ENCODE measurements at places on chromosomes 3 and 15.

GRCh38 chr15:86611417-86612040 is 531.9 kb downstream of the AGBL1 start:
- DNase-seq: no peak

GRCh38 chr3:99648516-99648915 is 10.1 kb downstream of the COL8A1 start:
- DNase-seq: no peak

DNA sequence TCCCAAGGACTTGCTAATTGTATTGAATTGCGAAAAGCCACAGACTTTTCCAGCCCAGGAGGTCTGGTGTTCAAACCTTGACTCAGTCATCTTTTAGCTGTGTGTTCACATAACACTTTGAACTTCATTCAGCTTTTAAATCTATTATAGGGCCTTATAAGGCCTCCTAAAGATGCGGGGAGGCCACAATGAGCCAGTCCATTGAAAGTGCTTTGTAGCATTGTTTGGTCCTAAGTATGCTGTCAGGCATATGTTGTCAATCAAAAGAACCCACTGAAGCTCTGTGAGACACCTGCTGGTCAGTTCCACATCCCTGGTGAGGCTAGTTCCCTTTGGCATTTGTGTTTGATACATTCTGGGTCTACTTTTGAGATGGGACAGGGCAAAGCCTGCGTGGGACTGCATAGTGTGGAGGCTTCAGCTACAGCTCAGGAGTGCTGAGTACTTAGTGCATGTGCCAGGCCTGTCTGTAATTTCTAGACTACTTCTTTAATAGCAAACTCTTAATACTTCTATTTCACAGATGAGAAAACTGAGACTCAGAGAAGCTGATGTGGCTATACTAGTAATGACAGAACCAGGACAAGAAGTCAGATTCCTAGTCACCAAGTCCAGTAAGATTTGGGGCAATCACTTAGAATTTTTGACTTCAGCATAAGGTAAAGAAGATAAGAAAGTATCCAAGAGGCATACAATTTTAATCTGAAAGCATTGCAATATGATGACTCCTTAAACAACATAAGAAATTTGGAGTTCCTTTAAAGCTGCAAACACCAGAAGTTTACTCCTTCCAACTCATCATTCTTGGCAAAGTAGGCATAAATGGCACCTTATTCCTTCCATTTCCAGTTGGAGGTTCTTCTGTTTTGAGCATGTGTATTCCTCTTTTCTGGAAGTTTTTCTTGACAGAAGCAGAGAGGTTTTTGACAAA is 213.0 kb downstream of the PDCD6IP start:
- no peak for DNase-seq

DNA sequence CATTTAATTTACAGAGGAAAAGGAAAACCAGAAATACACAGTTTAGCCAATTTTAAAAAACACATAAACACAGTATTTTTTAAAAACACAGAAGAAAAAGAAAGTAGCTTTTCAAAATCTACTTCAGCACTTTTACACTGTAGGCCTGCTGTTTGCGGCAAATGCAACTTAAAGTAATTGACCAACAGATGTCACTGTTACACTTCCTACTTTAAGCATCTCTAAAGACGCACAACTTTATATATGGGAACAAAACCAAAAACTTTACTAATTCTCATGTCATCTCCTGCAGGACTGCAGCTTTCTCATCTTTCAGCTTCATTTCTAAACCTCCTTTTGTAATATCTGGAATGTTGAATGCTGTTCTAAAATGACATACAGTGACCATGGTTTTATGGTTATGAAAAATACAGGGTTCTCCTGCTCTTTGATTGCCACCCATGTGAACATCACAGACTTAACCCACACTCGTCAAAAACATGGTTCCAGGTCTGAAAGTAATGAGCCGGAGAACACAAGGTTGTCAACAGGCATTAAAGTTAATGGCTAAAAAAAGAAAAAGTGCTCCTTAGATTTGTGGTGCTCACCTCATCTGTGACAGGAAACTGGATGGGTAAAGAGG is 107.9 kb downstream of the FMN1 start:
- no peak for DNase-seq

- DNase-seq: no peak
Observed at GRCh38 chr3:195416795-195417194, 26.0 kb downstream of the ACAP2 start.

DNA sequence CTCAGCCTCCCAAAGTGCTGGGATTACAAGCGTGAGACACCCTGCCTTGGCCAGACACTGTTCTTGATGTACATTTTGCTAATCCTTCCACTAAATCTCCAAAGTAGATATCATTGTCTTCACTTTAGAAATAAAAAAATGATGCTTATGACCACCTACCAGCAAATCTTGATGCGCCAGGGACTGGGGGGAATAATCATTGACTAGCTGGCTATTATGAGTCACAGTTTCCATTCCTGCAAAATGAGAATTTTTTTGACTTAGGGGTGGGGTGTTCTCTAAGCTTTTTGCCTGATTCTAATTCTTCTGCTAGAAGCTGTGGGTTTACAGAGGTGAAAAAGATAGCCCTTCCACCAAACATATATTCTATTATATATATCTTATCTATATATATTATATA is 17.1 kb upstream of the RFC4 start:
- DNase-seq: no peak

DNA sequence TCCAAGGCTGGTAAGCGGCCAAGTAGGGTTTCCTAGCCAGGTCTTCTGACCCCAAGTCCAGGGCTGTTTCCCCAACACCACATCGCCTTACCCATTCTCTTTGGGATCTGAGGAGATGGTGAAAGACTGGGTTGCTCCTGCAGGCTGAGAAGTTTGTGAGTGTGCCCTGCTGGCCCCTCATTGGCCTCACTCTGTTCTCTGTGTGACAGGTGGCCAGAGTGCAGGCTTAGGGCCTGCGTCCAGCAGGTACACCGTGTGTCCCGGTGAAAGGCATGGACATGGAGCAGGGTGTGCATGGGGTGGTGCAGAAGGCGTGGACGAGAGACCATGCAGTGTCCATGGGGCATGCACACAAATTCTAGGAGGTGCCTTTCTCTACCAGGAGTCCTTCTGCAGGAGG is 91.3 kb downstream of the DGKG start:
- DNase-seq: no peak

DNA sequence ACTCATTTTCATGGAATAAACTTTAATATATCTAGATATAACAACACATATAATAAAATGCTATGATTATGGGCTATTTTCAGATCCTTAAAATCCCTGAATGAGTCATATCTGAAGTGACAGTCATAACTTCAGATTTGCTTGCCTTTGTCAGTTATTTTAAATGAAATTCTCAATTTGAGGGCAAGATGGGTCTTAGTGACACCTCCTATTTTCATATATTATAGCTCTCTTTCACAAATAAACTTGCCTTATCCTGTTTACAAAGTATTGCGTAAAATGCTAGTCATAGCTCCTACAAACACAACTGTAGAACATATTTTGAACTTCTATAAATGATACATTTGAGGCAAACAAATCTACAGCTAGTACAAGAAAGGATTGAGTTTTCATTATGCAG is 6.2 kb upstream of the THRB start:
- DNase-seq: no peak

- DNase-seq: no peak
Observed at GRCh38 chr3:71492566-71492965, 91.0 kb downstream of the FOXP1 start.

- DNase-seq: no peak
Observed at GRCh38 chr3:79473993-79474392, 293.8 kb downstream of the ROBO1 start.

GRCh38 chr15:44530653-44531052 is 6.3 kb upstream of the EIF3J start:
- DNase-seq: no peak

DNA sequence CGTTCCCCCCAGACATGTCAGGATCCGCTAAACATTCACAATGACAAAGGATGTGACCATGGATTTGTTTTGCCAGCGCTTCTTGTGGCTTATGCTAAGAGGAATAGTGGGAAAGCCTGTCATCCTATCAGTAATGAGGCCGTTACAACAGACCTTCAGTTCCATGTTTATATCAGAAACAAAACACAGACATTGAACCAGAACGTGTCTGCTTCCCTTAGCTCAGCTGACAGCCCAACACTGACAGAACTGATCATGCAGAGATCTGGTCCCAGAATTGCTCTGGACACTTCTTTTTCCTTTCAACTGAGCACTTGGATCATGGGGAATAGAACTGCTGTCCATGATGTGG is 58.3 kb upstream of the MYZAP start:
- DNase-seq: no peak

- DNase-seq: no peak
Observed at GRCh38 chr3:105505170-105505569, 138.5 kb downstream of the ALCAM start.

DNA sequence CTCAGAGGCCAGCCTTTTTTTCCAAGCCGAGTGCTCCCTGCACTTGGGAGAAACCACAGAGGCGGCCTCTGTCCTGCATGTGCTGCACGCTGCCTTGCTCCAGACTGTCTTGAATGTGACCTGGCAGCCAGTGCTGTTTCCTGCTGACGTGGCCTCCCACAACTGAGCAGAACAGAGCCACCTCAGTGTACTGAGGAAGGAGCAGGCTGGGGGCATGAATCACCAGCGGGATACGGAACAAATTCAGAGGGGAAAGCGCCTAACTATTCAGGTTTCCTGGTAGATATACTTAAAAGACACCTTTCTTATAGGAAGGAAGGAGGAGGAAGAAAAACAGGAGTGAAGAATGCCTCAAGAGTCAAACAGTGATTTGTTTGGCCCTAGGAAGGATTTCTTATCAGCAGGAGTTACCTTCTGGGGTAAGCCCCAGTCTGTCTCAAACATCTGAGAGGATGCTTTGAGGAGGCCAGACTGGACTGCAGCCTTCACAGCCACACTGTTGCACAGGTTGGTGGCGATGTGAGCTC is 114.0 kb downstream of the FNDC3B start:
- DNase-seq: peak; percentile 68

DNA sequence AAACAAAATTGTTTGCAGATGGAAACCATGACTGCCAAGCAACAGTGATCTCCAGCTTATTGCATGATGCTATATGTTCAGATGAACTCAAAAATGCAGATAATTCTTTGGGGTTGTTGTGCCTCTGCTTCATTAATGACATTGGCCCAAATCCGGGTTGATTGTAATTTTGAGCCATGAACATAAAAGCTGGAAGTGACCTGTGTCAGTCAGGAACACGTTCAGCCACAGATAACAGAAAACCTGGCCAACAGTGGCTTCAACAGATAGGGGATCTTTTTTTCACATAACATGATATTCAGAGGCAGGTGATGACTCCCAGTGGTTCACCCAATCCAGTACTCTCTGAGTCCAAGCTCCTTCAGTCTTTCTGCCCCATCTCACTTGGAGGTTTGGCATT is 76.9 kb upstream of the EIF1B start:
- DNase-seq: no peak

GRCh38 chr15:49751191-49751590 is 130.3 kb downstream of the DTWD1 start:
- no peak for DNase-seq

- DNase-seq: no peak
Observed at GRCh38 chr15:50340416-50340815, 14.6 kb downstream of the GABPB1 start.

DNA sequence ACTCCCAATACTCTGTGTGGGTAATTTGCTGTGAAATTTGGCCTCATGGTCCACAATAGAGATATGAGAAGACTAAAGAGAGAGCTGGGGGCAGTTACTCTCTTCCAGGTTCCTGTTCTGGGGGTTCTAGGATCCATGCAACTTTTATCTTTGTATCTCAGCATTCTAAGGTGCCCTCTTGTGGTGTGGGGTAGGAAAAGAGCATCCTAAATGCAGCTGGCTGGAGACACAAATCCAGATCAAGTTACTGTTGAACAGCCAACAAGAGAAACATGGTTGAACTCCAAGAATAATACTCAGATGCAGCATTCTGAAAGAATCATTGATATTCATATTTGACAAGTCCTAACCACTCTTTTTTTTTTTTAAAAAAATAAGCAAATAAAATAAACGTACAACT is 238.2 kb downstream of the GREM1 start:
- DNase-seq: peak; percentile 2

- no peak for DNase-seq
Observed at GRCh38 chr15:89230277-89230676, 8.9 kb upstream of the RLBP1 start.

DNA sequence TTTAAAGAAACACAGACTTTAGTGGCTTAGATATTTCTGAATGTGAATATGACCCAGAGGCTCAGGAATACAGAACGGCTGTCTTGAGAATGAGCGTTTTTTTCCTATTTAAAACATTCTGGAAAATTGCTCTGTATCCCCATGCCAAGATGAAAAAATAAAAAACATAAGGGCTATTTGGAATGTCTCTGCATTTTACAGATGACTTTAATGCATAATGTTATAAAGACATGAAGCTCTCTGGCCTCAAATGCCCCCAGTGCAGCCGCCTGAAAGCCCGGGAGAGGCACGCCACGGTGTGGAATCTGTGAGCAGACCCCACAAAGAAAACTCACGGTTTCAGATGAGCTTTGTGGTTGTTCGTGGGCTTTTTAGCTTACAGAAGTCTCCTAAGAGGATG is 322.5 kb upstream of the ICE2 start:
- DNase-seq: no peak

GRCh38 chr15:89777073-89777751 is 1.1 kb downstream of the MESP2 start:
- DNase-seq: no peak

- no peak for DNase-seq
Observed at GRCh38 chr15:96374499-96374898, 44.0 kb downstream of the NR2F2 start.

- DNase-seq: no peak
Observed at GRCh38 chr3:141550926-141551665, 64.3 kb downstream of the RASA2 start.

- DNase-seq: no peak
Observed at GRCh38 chr3:20071175-20071574, 30.9 kb downstream of the KAT2B start.

DNA sequence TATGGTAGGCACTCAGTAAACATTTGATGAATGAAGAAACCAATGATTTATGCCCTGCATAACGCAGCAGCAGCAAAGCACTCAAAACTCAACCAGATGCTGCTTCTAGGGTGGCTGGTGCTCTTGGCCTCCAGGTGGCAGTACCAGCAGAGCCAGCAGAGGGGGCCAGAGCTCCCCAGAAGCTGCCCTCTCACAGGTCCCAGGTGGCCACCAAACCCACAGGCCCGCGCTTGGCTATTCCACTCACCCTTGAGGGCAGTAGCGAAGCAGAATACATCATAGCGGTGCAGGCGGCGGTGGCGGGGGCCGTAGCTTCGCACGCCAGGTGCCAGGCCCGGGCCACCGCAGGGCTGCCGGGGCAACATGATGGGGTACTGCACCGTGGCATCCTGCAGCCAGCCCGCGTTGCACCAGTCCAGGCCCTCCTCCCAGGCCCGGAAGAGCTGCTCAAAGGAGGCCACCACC is 16.6 kb downstream of the HAPLN3 start:
- DNase-seq: no peak

- peak; percentile 31 for DNase-seq
Observed at GRCh38 chr3:138463724-138464490, 29.5 kb downstream of the ESYT3 start.

DNA sequence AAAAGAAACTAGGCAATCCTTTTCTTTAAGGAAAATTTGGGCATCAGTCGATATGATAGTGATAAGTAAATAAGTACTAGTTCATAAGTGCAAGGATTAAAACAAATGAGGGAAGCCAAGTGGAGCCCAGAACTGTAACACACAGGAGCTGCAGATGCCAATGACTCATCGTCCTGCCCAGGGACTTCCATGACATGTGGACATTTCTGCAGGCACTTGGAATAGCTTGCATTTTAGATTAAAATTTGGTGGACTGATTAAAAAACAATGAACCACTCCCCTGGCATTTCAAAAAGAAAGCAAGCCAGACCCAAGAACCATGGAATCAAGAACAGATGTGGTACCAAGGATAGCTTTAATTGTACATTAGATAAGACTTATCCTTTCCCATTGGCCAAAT is 2.9 kb downstream of the SAMD7 start:
- no peak for DNase-seq

Data from NCI-H446 (cell line).